ENCODE measurements at places on chromosomes 5 and 9.
A peak's percentile ranks its signal among the peaks of the same experiment; 100 is the strongest.

DNA sequence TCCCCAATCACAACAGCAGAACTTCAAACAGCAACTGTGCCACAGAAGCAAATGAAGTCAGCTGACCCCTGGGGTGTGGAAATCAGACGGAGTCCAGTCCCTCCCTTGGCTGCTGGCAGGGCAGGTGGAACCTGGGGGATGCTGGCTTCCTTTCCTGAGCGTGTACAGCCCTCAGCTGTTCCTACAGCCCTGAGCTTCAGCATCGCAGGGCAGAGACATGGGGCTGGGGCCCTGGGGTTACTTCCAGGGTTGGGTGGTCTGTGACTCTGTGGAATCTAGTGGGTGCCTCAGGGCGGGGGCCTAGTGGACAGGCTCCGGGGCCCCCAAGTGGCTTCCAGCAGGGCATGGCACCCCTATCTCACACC is 7.3 kb upstream of the RXRA start:
- DNase-seq: peak; percentile 44

- DNase-seq: peak; percentile 49
Measured at GRCh38 chr9:137146527-137146918, 7.6 kb downstream of the GRIN1 start.

DNA sequence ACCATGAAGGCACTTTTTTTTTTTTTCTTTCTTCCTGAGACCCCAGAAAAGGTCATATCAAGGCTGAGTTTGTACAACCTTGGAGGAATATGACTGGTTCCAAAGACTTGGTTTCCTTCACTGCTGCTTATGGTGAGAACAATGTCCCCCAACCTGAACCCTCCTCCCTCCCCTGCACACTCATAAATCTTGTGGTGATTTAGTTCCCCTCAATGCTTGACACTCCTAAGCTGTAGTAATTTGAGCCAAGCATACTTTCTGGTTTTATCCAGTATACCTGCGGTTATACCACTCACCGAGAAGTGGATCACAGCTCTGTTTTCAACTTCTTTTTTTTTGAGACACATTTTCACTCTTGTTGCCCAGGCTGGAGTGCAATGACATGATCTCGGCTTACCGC is 149.9 kb upstream of the KLF4 start:
- no peak for DNase-seq

- DNase-seq: peak; percentile 21
Measured at GRCh38 chr5:52989025-52989780, at the start of gene ITGA2. Gene ITGA2 (plus strand): TSS chr5:52989352. CDS start chr5:52989469, 117 bp downstream.

GRCh38 chr5:35058374-35058788 is 10.6 kb upstream of the AGXT2 start:
- no peak for DNase-seq

DNA sequence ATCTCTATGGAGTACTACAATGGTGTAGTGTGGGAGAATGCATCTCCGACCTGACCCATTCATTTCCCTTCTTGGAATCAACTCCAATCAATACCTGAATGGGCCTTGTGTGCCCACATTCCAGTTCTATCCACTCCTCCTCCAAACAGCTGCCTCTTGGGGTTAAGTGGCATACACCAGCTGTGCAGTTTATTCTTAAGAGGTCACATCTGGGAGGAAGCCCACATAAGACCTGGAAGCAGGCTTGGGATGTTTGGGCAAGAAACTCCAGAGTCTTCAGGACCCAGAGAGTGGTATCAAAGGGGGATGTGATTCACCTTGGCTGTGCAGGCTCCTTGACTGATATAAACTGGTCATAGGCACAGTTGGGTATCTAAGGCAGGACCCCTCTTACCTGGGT is 46.0 kb downstream of the ACTBL2 start:
- no peak for DNase-seq

GRCh38 chr9:125943831-125944230 is 196.7 kb downstream of the PBX3 start:
- DNase-seq: no peak

DNA sequence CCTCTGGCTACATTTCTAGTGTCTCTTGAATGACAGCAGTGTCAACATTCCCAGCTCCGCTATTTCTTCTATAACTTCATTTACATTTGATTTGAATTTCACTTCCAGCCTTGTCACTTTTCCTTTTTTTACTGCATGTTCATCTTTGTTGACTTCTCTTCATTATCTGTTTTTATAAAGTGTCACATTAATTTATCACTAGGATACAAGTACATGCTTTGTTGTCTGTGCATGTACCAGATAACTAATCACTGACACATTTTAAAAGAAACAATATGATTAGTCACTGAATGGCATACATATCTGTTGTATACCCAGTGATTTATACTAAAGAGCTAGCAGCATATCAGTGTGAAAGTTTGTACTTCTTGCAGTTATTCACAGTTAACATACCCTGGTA is 29.1 kb downstream of the ARSK start:
- DNase-seq: no peak

GRCh38 chr5:110727025-110727314 is 499 bp upstream of the TMEM232 start:
- DNase-seq: no peak

- no peak for DNase-seq
Measured at GRCh38 chr5:72241346-72242003, 78.6 kb downstream of the MRPS27 start.

DNA sequence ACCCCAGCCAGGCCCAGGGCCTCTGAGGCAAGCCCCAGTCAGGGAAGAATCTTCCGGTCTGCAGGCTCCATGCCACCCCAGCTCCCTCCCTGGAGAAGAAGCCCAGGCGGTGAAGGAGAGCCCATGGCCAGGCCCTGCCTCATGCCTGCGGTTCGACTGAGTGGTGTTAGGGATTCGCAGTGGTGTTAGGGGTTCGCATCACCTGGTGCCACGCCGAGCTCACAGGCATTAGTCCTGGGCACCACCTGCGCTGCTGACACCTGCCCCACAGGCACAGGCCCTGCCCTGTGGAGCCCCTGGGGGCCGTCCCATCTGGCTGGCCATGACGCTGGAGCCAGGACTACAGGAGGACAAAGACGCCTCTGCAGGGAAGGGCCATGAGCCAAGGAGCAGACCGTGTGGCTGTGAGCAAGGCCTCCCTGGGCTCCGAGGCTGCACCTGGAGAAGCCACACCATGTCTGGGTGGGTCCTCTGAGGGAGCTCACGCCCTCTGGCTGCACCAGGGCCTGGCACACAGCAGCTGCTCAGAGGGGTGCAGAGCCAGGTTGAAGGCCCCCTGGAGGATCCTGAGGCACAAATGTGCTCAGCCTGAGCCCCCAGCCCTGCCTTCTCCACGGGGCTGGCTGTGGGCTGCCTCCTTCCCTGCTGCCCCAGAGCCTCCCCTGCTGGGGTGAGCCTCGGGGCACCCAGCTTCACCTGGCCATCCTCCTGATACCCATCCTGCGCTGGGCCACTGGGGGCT is 27.6 kb upstream of the RNF130 start:
- DNase-seq: no peak

DNA sequence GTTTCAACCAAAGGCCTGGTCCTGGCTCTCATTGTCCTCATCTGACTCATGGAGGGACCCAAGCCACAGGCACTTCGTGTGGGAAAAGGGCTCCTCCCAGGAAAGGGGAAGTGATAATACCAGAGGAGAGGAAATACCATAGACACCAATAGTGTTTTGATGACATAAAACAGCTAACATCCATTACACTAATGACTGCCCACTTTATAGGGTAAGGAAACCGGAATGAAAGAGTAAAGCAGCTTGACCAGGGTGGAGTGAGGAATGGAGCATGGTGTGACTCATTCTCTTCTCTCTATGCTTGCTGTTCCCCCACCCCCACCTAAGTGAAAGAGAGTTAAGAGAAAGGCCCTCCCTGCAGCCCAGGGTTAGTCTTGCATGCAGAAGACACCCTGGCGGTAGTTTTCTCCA is 67.4 kb upstream of the HRH2 start:
- DNase-seq: no peak

DNA sequence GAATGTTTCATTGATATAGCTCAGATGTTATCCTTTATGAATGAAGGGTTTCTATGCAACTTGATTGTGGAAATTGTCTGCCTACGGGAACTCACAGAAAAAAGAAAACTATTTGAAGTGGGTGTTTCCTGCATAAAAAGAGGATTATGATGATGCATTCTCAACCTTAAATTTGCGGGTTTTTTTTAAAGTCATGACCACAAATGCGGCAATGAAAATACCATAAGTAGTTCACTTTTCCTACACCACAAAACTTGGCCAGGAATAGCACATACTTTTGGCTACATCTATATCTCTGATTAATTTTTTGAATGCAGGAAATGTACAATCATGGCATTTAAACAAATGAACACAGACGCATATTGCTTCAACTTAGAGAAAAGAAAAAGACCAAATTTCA is 754.7 kb downstream of the DTWD2 start:
- no peak for DNase-seq

DNA sequence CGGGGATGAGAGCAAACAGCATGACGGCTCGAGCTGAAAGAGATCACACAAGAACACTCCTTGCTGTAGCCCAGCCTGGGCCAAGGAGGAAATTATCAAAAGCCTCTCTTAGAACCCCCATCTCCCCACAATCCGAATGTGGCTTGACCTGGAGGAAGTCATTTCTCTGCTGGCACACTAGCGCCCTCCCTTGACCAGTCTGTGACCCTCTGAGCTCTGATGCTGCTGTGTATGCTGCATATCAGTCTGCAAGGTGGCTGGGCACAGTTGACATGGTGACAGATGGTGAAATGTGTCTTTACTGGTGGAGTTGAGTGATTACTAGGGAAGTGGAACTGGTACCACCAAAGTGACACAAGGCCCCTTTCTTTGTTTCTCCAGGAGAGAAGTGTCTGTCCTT is 3.3 kb downstream of the SLC46A2 start:
- DNase-seq: no peak

- DNase-seq: no peak
Measured at GRCh38 chr5:180157866-180158265, 51.1 kb downstream of the RASGEF1C start.

DNA sequence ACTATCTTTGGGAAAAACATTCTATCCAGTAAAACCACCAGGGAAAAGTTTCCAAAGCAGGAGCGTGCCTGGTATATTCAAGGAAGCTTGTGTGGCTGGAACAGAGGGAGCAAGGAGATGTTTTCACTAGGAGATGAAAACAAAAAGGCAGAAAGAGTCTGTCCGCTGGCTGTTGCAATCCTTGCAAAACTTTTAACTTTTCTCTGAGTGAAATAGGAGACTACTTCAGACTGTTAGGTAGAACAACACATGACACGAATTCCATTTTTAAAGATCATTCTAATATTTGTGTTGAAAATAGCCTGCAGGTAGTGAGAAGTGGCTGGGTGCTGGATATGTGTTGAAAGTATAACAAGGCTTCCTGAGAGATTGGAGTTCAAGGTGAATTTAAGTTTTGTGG is 69.5 kb downstream of the PRR16 start:
- DNase-seq: no peak

- DNase-seq: no peak
Measured at GRCh38 chr9:100679834-100680233, 102.0 kb downstream of the CAVIN4 start.

- DNase-seq: peak; percentile 41
Measured at GRCh38 chr5:57779383-57780223, 297.0 kb upstream of the ACTBL2 start.

- no peak for DNase-seq
Measured at GRCh38 chr9:94563548-94563947, 8.7 kb downstream of the PCAT7 start.

DNA sequence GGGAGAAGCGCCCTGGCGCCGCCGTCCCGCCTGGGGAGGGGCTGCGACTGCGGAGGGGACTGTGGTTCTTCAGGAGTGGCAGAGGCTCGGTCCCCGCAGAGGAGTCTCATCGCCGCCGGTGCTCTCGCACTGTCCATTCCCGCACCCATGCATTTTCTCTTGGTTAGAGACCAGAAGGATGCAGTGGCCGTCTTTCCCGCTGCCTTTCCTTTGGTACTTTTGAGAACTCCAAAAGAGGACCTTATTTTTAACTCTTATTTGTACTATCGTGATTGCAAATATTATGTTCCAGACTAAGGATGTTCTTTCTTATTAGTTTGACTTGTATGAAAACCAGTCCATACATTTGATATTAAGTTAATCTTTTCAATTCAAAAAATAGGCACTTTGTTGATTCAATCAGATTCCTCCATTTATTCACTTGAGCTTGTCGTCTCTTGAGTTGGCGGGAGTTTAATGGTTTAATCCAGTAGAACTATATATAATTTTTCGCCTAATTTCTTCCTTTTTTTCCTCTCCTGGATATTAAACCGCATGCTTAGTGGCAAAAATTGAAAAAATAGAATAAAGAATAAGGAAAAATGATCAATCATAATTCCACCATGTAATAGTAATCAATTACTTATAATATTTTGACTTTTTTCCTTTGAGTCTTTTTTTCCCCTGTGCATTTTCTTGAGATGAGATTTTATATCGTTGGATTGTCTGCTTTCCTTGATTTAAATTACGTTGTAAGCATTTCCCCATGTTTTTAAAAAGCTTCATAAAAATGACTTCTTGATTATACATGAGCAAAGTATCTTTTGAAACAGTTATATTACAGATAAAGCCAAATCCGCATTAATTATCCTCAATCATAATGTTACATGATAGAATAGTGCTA is 861 bp downstream of the ZFYVE16 start:
- DNase-seq: no peak

- DNase-seq: no peak
Measured at GRCh38 chr9:126724226-126724625, 80.6 kb upstream of the ZBTB43 start.

DNA sequence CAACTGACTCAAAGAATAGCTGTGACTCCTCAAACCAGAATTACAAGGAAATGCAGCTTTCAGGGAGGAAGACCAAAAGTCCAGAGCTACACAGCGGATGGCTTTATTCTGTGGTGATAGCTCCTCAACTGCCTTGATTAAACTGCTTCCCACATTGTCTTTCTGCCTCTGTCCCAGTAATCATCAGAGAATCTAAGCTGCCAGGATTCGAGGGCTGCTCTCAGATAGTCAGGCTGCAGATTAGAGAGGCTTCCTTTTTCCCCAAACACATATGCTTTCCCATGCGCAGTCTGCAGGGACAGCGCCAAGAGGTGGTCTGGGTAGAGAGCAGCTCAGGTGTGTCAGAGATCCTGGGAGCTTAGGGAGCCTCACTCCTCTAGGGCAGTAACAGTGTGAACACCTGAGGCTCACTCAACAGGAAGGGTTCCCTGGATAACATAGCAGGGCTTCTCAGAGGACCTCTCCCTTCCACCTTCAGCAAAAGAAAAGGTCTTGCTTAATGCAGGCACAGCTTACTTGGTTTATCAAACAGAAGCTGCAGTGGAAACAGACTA is 439.9 kb upstream of the TLE4 start:
- no peak for DNase-seq

Data from heart left ventricle (tissue), 16 donors.